ENCODE measurements at places on chromosomes 6 and 20.

GRCh38 chr6:18209539-18210197 lies 54.4 kb downstream of the KDM1B start:
- no peak for DNase-seq

GRCh38 chr20:14117768-14118167 lies 122.5 kb downstream of the MACROD2 start:
- DNase-seq: no peak

DNA sequence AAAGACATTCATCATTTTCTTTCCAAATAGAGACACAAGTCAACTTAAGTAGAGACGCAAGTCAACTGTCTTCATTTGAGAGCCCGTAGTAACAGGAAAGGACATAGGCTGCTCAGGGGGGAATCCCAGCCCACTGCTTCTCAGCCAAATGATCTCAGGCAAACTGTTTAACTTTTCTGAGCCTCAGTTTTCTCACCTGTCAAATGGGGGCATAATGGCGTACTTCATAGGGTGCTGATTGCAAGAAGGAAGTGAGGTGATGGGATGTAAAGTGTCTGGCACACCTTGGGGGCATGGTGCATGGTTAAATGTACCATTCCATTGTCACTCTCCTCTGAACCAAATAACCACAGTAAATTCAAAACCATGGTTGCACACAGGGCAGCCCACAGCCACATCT lies 96.5 kb downstream of the EYA2 start:
- DNase-seq: no peak

DNA sequence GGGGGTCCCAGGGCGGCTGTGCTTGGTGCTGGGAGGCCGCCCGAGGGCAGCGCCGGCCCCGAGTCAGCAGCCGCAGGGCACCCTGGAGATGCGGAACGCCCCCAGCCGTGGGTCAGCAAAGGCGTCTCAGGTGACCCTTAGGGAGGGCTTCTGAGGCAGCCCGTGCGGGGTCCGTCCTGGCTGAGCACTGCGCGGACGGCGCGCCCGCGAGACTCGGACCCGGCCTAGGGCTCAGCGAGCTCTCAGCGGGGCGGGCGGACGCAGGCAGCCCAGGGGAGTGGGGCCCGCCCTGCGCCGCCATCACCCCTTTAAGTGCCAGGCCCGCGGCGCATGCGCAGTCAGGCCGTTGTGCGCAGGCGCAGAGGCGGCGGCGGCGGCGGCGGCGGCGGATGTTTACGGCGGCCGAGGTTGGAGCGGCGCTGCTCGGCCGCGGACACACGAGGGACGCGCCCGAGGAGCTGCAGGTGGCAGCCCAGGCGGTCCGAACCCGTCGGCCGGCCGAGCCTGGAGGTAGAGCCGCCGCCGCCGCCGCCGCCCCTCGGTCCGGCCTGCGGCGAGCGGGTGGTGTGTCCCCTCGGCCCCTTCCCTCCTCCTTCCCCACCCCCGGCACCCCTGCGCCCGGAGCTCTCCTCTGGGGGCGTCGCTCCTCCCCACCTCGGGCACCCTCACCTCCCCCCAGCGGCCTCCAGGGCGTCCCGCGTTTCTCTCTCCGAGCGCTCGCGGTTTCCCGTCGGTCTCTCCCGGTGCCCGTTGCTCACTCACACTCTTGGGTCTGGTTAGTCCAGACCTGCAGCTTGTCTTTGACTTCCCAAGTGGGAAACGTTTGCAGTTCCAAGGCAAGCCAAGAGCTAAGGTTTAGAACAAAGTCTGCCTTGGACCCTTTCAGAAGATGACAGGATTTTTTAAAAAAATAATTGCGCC lies at the start of gene PCMTD2:
PCMTD2 (plus strand) TSS at position 388 of the 921 bp plus-strand sequence. CDS start 4,218 bp downstream, outside the sequence.
- DNase-seq: peak; percentile 62

DNA sequence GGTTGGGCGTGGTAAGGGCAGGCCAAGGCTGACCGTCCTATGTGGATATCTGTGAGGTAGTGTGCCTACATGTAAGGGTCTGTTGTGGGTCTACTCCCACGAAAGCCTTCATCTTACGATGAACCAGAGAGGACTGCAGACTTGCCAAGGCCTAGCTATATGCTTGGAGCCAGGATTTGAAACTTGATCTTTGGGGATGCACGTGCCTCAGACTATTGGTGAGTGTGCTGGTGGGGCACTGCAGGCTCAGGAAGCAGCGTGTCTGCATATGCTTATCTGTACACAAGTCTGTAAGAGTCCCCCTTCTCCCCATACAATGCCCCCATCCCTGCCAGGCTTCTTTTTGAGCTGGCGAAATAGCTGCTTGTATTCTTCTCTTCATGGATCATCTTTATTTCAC lies 17.9 kb downstream of the PLCG1 start:
- no peak for DNase-seq

All from activated T-helper 1 cell treated with anti-CD3 and anti-CD28 coated beads, Interleukin-2, amount 50 U/mL, for 16 hours (primary cell).